RKO (cell line): ENCODE measurements at places on chromosomes 2 and 18.

DNA sequence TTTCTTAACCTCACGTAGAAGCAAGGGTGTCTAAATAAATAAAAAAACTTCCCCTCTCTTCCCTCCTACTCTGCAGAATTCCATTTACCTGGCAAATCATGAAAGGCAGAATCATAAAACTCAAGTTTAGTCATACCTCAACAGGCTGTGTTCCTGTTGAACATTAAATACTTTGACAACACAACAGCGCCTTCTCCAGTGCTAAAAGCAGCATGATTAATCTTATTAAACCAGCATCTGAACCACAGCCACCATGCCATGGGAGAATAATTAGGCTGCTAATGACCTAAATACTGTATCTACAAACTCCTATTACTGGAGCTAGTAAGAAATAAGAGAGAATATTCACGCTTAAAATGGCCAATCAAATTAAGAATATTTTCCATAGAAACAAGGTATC is 68.1 kb downstream of the CDH2 start:
- DNase-seq, result no peak

GRCh38 chr2:144414324-144414845 is 105.5 kb downstream of the ZEB2 start:
- DNase-seq, result peak; percentile 7

- no peak for DNase-seq
These were observed 26.0 kb upstream of the LAPTM4A start for GRCh38 chr2:20077411-20077940.

GRCh38 chr2:28615706-28616105 is 119.8 kb downstream of the PLB1 start:
- no peak for DNase-seq

DNA sequence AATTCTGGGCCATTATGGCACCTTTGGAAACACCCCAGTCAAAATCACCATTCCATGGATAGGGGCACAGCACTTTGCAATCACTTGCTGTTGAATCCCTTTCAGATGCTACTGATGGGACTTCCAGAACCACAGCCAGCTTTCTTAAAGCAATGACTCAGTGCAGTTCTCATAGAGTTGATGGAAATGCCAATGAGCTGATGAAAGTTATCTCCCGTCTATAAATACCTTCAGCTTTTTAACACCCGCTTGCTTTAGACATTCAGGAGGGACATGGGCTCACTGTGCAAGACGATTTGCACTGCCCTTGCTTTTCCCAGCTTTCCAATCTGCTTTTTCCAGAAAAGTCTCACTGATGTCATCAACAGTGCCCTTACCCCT is 66.7 kb upstream of the RPL31 start:
- no peak for DNase-seq

GRCh38 chr2:101969723-101970122 is 22.0 kb upstream of the IL1R2 start:
- no peak for DNase-seq

- DNase-seq, result peak; percentile 33
These were observed 70.4 kb downstream of the CWC22 start for GRCh38 chr2:179936654-179937053.

DNA sequence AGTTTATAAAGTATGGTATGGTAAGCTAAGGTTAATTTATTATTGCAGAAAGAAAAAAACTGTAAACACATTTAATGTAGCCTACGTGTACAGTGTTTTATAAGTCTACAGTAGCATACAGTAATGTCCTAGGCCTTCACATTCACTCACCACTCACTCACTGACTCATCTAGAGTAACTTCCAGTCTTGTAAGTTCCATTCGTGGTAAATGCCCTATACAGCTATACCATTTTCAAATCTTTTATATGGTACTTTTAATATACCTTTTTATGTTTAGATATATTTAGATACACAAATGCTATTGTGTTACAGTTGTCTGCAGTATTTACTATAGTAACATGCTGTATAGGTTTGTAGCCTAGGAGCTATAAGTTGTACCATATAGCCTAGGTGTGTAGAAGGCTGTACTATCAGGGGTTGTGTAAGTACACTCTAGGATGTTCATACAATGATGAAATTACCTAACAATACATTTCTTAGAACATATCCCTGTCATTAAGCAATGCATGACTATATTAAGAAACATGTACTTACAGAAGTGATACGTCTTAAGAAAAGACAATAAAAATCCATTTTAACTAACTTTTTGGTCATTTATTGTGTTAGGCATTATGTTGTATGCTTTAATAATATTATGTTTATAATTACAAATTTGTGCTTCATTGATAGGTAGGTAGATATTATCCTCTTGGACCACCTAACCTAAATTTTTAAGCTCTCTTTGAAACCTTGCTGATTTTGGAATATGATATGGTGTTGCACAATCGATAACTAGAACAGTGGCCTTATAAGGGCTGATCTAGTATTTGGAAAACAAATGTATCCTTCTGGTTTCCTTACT is 51.9 kb downstream of the VRK2 start:
- peak; percentile 69 for DNase-seq

- DNase-seq, result no peak
These were observed 11.0 kb upstream of the CREG2 start for GRCh38 chr2:101398116-101398821.

DNA sequence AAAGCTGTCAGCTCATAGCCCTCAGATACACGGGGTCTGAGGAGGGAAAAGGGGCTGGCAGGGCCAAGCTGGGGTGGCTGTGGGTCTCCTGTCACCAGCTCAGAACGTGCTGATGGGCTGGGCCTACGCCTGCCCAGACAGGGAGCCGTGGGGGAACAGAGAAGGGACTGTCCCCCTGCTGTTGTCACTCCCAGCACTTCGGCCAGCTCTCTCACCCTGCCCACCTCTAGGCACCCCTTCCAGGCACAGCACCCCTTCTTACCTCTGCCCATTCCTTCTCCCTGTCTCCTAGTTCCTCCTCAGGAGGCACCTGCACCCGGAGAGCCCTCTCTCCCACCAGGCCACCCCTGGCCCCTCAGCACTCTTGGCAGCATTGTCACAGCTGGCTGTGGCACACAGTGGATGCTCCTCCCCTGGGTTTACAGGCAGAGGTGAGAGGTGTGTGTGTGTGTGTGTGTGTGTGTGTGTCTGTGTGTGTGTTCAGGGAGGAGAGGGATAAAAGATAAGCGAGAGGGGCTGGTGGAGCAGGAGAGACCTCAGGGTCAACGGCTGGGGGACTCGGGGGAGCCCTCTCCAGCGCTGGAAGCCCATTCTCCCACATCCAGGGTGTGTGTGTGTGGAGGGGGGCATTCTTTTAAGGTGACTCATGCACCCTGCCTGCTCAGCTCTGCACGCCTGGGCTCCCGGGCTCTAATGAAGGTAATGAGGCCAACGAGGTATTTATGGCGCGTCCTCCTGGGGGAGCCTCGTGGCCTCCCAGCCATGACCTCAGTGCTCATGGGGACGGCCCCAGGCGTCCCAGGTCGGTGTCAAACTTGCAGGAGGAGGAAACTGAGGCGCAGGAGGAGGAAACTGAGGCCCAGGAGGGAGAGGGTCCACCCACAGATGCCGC is 66.1 kb upstream of the SMAD7 start:
- DNase-seq, result no peak

GRCh38 chr2:82089518-82089917 is 1785.0 kb upstream of the LRRTM1 start:
- no peak for DNase-seq

GRCh38 chr2:62933398-62933917 is 117.2 kb upstream of the OTX1 start:
- no peak for DNase-seq

DNA sequence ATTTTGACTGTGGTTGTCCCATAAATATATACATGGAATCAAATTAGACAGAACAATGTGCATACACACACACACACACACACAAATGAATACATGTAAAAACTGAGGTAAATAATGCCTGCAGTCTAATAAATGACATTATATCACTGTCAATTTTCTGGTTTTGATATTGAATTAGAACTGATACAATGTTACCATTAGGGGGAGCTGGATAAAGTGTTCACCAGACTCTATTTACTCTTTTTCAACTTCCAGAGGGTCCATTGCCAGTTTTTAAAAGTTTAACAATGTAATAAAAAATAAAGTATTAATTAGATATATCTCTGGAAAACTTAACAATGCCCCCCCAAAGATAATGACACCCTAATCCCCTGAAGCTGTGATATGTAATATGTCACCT is 1666.8 kb upstream of the TMEFF2 start:
- no peak for DNase-seq

DNA sequence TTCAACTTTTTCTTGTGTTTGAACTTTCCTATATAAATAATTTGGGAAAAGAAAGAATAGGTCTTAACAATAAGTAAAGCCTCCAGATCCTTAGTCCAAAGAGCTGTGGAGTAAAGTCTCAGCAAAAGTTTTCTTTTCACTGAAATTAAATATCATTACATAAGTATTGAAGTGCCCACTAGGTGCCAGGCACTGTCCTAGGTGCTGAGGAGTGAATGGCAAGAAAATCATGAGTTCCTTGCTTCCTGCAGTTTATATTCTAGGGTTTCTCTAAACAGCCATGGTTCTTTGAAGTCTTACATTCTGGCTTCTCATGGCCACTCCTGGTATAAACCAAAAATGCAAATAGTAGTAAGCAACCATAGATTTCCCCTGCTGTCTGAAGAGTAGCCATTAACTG is 59.7 kb downstream of the SPP2 start:
- no peak for DNase-seq

- DNase-seq, result peak; percentile 9
These were observed 2.4 kb upstream of the ARHGEF4 start for GRCh38 chr2:130834091-130834930.

DNA sequence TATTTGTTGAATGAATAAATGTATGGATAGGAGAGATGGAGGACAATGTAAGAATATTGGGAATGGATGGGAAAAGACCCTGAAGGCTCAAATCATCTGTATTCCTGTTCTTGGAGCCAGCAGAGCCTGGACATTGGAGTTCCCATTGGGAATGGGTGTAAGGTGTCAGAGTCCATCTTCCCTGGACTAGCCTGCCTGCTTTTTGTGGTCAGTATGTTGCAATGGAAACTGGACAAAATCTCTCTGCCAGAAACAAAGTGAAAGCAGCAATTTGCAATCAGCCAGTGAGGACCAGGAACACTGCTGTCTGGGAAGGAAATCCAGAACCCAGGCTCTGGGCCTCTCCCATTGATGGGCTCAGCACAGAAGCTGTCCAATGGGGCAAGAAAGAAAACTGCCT is 83.5 kb upstream of the SKOR2 start:
- DNase-seq, result no peak
